Type B pancreatic cell (in vitro differentiated cells): ENCODE measurements at places on chromosomes 13 and 19. TPM values are rescaled to one million over a fixed set of nuclear protein-coding genes. Genes with fewer than 3 reads are reported as not detected.

Gene CDX2
- total RNA-seq = 11.3 and 31.8 TPM in 2 replicates

Gene C13orf42
- not detected in 2 replicates for total RNA-seq

Gene MISP
- total RNA-seq = 9.4 and 20.8 TPM in 2 replicates

Gene F10
- total RNA-seq = 34.4 and 53.6 TPM in 2 replicates

Gene COX6B2
- total RNA-seq = 0.33 and 0.87 TPM in 2 replicates

Gene TMEM145
- total RNA-seq = 0.88 and 3.6 TPM in 2 replicates

Gene ZSCAN1
- 0.95 and 1.9 TPM in 2 replicates for total RNA-seq

Gene ATP8A2
- 13.8 and 55.2 TPM in 2 replicates for total RNA-seq

Gene SUPT20H
- total RNA-seq = 69.9 and 91.0 TPM in 2 replicates

Gene KLK14
- total RNA-seq = 0.29 and 0.43 TPM in 2 replicates

Gene TYROBP
- not detected in 2 replicates for total RNA-seq

Gene CASP14
- not detected in 2 replicates for total RNA-seq

Gene PSG6
- not detected in 2 replicates for total RNA-seq

Gene NLRP8
- total RNA-seq = not detected in 2 replicates

Gene ZNF527
- 6.5 and 8.7 TPM in 2 replicates for total RNA-seq

Gene NXNL1
- total RNA-seq = not detected in 2 replicates

Gene TNFSF11
- total RNA-seq = 0.50 and 0.65 TPM in 2 replicates

Gene SCN1B
- 0.88 and 1.1 TPM in 2 replicates for total RNA-seq

Gene TNNT1
- total RNA-seq = 27.6 and 83.1 TPM in 2 replicates

Gene CD209
- total RNA-seq = not detected in 2 replicates

Gene ELSPBP1
- not detected in 2 replicates for total RNA-seq

Gene SHANK1
- 0.38 and 7.8 TPM in 2 replicates for total RNA-seq

Gene RASL11A
- total RNA-seq = 15.9 and 19.0 TPM in 2 replicates

Gene EDNRB
- total RNA-seq = 2.1 and 18.2 TPM in 2 replicates

Gene KRTDAP
- total RNA-seq = 0.80 and 2.0 TPM in 2 replicates

Gene ZNF253
- 22.6 and 36.6 TPM in 2 replicates for total RNA-seq

Gene USHBP1
- 0.29 TPM in 1 of 2 replicates, not detected in the other for total RNA-seq

Gene SERTM1
- 0.62 and 6.5 TPM in 2 replicates for total RNA-seq

Gene PRKCSH
- 342 and 403 TPM in 2 replicates for total RNA-seq

Gene TLE5
- total RNA-seq = 302 and 418 TPM in 2 replicates

Gene SPRED3
- 4.2 and 5.5 TPM in 2 replicates for total RNA-seq

Gene KLK4
- 0.46 TPM in 1 of 2 replicates, not detected in the other for total RNA-seq

Gene POU4F1
- total RNA-seq = 0.93 and 5.4 TPM in 2 replicates

Gene FFAR2
- 1.1 and 2.2 TPM in 2 replicates for total RNA-seq

Gene CCNA1
- total RNA-seq = 3.5 and 3.7 TPM in 2 replicates

Gene HOMER3
- 20.8 and 38.6 TPM in 2 replicates for total RNA-seq

Gene DCAF15
- 35.8 and 50.1 TPM in 2 replicates for total RNA-seq

Gene SMIM17
- 0.43 and 1.1 TPM in 2 replicates for total RNA-seq

Gene VSTM2B
- 0.68 TPM in 1 of 2 replicates, not detected in the other for total RNA-seq

Gene KIR2DL3
- total RNA-seq = not detected in 2 replicates

Gene SWSAP1
- total RNA-seq = 2.7 and 4.3 TPM in 2 replicates

Gene FGF22
- total RNA-seq = not detected in 2 replicates

Gene EML2
- 46.9 and 61.4 TPM in 2 replicates for total RNA-seq

Gene LILRA5
- total RNA-seq = not detected in 2 replicates

Gene IGSF23
- total RNA-seq = 0.93 TPM in 1 of 2 replicates, not detected in the other

Gene USF2
- total RNA-seq = 107 and 133 TPM in 2 replicates

Gene TNFSF9
- total RNA-seq = 1.3 and 3.4 TPM in 2 replicates

Gene SYT5
- total RNA-seq = 5.0 and 9.1 TPM in 2 replicates

Gene C1QTNF9B
- total RNA-seq = not detected in 2 replicates

Gene PSG4
- total RNA-seq = not detected in 2 replicates

Gene CCDC70
- not detected in 2 replicates for total RNA-seq

Gene RNF17
- total RNA-seq = 0.12 TPM in 1 of 2 replicates, not detected in the other

Gene MED16
- total RNA-seq = 59.6 and 74.2 TPM in 2 replicates
